ENCODE measurements at places on chromosomes 11 and 22.

- no peak for DNase-seq
Measured at GRCh38 chr22:23984430-23984829, 4.5 kb downstream of the GSTT2 start.

- no peak for DNase-seq
Measured at GRCh38 chr11:36214976-36215692, 74.1 kb downstream of the COMMD9 start.

DNA sequence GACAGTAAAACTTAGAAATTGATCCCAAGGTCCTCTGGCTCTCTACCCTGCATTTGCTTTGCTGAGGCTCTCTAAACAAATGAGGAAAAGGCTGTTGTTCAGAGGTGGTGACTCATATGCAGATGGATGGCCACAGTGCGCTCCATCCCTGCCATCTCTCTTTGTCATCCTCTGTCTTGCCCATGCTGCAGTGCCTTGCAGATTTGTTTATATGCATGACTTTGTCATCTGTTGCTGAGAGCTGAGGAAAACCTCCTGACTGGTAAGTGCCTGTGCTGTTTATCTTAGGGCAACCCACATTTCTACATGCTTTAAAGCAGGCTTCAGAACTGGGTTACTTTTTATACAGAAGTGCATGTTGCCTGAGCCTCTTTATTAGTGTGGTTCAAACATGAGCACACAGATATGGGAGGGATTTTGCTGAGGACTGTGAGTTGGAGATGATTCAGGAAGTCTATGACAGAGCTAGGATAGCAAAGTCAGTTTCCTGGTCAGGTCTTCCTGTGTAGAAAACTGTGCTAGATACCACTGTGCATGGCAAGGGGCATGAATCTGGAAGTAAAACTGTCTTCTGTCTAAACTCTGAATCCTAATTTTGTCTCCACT is 57.4 kb downstream of the JAM3 start:
- DNase-seq: no peak

GRCh38 chr11:44765026-44765595 is 38.3 kb downstream of the TSPAN18 start:
- DNase-seq: no peak

DNA sequence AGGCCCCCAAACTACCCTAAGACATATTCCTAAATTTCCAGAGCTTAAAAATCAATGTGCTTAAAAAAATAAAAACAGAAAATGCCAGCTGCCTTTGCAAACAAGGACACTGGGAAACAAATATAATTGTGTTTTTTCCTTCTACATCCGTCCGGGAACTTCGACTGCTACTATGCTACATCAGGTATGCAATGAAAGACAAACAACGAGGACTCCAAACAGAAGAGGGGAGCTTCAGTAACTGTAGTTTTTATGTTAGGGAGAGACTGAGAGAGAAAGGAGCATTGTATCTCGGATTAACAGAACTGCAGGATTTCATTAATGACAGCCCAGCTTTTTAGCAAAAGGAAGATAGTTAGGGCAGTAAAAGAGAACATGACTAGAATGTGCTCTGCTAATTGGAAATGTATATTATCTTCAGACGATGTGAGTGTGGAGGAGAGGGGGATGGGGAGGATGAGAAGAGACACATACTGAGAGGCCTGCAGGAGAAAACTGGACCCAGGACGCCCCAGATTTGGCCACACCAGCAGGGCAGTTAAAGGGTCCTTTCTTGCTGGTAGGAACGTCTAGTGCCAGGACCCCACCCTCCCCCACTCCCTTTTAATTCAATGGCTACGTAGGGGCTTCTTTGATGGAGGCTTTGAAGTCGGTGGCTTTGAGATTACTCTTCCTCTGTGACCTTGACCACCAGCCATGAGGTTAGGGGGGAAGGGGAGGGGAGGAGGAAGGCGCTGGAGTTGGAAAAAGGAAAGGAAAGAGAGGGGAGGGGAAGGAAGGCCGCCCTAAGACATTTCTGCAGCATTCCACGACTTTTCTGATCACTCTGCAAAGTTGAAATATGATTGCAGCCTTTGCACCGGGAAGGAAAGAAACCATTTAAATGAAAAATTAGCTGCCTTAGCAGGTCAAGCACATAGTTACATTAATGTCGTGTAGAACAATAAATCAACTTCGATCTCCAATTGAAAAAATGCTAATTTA is 187.1 kb downstream of the BLID start:
- no peak for DNase-seq

DNA sequence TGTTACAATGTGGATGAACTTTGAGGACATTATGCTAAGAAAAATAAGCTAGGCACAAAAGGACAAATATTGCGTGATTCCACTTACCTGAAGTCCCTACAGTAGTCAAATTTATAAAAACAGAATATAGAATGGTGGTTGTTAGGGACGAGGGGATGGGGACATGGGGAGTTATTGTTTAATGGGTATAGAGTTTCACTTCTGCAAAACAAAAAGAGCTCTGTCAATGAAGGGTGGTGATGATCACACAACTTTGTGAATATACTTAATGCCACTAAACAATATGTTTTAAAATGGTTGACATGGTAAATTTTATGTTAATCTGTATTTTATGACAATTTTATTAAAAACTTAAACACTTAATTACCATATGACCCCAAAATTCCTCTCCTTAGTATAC is 26.1 kb downstream of the INTS4 start:
- no peak for DNase-seq

DNA sequence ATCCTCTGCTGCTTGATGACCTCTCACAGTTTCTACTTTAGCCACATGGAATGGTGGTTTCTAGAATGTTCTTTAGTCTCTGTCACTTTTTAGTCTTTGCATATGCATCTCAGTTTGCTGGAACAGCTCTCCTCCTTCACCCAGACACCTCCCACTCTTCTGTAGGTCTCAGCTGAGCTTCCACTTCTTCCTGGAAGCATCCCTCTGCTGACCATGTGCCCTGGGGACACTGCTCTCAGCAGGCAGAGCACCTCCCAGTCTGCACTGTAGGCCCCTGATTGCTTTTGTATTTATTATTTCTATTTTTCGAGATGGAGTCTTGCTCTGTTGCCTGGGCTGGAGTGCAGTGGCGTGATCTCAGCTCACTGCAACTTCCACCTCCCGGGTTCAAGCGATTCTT is 84.0 kb downstream of the GRIK4 start:
- no peak for DNase-seq

DNA sequence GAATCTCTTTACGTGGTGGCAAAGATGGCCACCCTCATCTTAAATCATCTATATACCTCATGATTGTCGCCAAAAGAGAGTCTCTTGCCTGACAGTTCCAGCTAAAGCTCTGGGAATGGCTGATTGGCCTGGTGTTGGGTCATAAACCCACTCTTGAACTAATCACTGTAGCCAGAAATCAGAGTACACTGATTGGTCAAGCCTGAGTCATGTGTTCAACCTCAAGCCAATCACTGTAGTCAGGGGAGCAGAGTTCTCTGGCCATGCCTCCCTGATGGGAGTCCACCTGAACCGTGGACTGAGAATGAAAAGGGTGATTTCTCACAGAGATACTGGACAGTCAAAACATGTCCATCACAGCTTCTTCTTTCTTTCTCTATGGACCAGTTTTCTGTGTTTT is 45.8 kb downstream of the RCN1 start:
- no peak for DNase-seq

DNA sequence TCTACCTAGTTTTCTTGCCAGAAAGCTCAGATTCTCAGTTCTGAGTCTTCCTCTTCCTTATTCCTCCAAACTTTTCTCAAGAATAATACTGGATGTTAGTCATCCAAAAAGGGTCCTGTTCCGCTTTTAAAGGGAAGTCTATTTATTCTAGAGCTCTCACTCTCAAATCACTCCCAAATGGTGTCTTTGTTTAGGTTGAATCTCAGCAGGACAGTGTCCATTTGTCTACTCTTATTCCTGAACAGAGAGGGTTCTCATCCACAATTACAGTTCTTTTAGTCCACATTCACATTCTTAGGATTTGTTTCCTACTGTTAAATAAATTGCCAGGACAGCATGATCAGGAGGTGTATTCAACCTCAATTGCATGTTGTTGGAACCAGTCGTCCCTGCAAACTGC is 61.3 kb downstream of the MUC15 start:
- no peak for DNase-seq

DNA sequence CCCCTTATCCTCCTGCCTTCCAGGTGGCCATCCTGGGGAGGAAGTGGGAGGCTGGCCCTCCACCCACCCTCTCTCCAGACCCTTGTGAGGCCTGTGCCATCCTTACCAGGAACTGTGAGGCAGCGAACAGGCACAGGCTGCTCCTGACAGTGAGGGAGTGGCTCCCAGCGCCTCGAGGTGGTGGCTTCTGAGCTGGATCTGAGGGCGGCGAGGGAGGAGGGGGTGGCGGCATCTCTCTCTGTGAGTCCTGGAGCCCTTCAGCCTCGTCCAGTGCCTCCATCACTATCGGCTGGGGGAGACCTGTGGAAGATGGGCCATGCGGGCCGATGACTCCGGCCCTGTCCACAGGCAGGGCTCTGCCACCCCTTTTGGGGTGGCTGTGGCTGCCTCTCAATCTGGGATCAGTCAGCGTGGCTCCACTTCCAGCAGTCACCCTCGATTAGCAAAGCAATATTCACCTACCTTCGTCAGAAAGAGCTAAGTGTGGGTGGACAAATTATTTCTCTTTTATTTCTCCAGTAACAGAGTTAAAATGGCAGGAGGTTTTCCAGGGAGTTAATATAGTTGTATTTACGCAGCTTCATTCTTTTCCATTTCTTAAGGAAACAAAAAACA is 18.0 kb upstream of the IGSF22 start:
- DNase-seq: no peak

- no peak for DNase-seq
Measured at GRCh38 chr11:128457874-128458273, 129.5 kb downstream of the ETS1 start.

GRCh38 chr11:65311170-65311678 is 3.4 kb upstream of the CDC42EP2 start:
- no peak for DNase-seq

- DNase-seq: peak; percentile 47
Measured at GRCh38 chr11:61061081-61061826, 41.0 kb upstream of the CD5 start.

DNA sequence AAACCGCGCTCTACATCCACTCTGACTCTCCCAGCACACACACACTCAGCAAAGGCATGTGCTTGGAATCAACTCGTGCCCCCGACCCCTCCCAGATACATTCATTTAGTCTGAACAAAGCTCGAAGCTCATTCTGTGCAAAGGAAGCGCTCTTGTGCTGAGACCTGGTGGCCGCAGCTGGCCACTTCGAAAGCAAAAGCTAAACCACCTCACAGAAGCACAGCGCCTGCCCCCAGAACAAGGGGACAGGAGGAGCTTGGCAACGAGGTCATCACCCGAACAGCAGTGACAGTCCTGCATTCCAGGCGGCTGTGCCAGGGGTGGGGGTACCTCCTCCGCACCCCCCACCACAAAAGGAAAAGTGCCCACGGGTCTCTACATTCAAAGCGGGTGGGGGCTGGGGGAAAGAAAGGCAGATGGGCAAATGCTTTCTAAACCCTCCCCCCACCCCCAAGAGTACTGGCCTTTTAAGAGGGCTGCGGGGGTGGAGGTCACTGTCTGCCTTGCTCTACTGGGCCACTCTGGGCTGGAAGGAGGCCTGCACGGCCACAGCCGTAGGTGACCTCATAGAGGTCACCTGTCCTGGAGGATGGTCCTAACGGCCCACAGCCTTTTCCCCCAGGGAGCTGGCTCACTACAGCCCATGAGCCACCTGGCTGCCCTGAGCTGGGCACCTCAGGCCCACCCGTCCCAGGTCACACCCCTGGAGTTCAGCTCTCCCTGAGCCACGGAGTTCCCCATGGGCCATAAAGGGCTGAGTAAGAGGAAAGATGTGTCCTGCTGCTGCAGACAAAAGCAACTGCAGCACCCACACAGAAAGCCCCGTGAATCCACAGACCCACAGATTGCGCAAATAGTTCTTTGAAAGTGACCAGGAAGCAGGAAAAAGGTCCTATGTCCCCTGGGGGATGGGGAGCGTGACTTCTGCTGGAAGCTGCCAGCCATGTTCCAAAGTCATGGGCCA is 21.3 kb downstream of the CBX7 start:
- DNase-seq: no peak

GRCh38 chr11:78213526-78214330 is 25.0 kb downstream of the USP35 start:
- DNase-seq: no peak

GRCh38 chr11:60242740-60243239 is at the start of gene MS4A4E:
MS4A4E (minus strand) TSS chr11:60243137; CDS start chr11:60230055, 13,082 bp downstream.
- DNase-seq: no peak

- no peak for DNase-seq
Measured at GRCh38 chr11:115999437-115999836, 495.2 kb upstream of the CADM1 start.

DNA sequence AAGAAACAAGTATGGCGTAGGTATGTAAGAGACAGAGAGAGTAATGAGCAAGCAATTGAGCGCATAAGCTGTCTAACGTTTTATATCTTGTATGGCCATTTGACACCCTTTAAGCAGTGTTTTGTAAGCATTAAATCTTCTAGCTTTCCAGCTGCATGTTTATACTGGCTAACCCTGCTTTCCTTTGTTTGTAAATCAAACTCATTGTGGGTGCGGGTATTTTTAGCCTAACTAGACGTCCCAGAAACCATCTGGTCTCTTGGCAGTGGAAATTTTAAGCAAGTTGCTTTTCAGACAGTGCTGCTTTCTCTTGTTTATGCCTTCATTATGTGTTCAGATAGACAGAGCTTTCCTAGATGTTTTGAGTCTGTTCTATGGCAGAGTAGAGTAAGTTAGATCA is 73.5 kb downstream of the RNF169 start:
- no peak for DNase-seq

- no peak for DNase-seq
Measured at GRCh38 chr11:64809781-64810241, 540 bp downstream of the MEN1 start.

- no peak for DNase-seq
Measured at GRCh38 chr11:28089378-28089777, 18.6 kb downstream of the KIF18A start.

DNA sequence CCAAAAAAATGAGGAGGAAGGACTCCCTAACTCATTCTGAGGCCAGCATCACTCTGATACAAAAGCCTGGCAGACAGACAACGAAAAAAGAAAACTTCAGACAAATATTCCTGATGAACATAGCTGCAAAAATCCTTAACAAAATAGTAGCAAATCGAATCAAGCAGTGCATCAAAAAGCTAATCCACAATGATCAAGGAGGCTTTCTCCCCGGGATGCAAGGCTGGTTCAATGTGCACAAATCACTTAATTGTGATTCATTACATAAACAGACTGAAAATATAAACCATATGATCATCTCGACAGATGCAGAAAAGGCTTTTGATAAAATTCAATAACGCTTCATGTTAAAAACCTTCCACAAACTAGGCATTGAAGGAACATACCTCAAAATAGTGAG is 16.4 kb downstream of the MTMR2 start:
- no peak for DNase-seq

Data from stimulated activated CD8-positive, alpha-beta memory T cell treated with anti-CD3 and anti-CD28 coated beads, Interleukin-12 subunit alpha, Interleukin-12 subunit beta, amount 100 ng/mL, for 1 hour (primary cell).